ENCODE measurements at places on chromosomes 13 and 19.

- no peak for ATAC-seq
Measured at GRCh38 chr13:32495429-32495828, 43.2 kb downstream of the N4BP2L2 start.

- ATAC-seq: peak; percentile 70
Measured at GRCh38 chr19:48925240-48925843, 8.2 kb upstream of the DHDH start.

GRCh38 chr13:37349916-37350315, 244.5 kb upstream of the CSNK1A1L start:
- ATAC-seq: no peak

DNA sequence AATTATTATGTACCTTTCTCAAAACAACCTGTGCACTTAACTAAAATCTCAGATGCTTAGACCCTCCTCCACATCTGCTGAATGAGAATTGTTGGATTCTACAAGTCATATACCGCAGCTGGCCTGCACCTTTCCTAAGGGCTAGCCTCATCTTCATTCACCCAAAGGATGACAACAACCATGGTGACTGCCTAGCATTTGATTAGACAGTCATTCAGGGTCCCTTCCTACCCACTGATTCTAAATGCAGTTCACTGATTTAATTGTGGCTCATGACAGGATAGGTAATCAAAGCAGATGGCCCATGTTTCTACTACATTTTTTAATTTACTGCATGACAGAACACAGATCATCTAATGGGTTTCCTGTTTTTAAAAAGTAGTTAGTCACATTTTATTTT, 551.9 kb upstream of the SLC10A2 start:
- no peak for ATAC-seq

DNA sequence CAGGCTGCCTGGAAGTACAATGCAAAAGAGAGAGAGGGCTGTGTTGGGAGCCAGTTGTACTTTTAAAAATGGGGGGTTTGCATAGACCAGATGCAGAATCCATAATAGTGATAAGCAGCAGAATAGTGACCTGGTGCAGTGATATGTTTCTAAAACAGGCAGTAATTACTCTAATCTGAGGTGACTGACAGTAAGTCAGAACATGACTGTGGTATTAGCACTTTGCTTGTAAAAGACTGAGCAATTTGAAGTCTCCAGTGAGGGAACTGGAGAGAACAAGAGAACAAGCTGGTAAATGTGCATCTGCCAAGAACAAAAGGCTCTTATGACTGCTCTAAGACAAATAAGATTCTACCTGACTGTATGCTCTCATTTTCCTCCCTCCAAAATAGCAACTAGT, 383.4 kb downstream of the ITGBL1 start:
- no peak for ATAC-seq

GRCh38 chr19:7883796-7884570, 4.3 kb upstream of the LRRC8E start:
- no peak for ATAC-seq

DNA sequence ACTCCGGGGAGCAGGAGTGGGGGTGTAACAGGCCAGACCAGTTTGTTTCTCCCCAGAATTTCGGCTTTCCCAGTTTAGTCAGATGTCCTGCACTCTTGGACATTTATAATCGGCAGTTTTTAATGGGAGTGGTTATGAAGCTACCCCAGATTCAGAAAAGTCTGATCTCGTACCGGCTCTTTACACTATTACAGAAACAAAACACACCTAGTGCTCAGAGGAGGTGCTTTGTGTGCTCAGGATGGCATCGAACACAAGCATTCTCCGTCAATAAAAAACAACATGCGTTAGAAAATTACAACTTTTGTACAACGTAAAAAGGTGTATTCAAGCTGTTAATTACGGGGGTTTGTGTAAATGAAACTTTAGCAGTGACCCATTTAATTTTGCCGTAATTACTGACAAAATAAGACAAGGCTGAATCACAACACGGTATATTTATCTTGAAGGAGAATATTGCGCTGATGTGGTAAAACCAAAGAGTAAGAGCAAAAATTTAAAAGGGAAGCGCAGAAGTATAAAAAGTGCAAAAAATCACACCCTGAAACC, 6.6 kb upstream of the SOX1 start:
- no peak for ATAC-seq

DNA sequence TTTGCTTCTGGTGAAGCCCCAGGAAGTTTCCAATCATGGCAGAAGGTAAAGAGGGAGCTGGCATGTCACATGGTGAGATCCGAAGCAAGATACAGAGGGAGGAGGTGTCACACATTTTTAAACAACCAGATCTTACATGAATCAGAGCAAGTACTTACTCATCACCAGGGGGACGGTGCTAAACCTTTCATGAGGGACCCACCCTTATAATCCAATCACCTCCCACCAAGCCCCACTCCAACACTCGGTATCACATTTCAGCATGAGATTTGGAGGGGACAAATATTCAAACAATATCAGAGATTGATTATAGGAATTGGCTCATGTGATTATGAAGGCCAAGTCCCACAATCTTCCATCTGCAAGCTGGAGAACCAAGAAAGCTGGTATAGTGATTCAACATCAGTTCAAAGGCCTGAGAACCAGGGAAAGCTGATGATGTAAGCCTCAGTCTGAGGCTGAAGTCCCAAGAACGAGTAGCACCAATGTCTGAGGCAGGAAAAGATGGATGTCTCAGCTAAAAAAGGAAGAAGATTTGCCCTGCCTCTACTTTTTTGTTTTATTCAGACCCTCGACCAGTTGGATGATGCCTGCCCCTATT, 58.6 kb upstream of the WDFY2 start:
- ATAC-seq: peak; percentile 45

DNA sequence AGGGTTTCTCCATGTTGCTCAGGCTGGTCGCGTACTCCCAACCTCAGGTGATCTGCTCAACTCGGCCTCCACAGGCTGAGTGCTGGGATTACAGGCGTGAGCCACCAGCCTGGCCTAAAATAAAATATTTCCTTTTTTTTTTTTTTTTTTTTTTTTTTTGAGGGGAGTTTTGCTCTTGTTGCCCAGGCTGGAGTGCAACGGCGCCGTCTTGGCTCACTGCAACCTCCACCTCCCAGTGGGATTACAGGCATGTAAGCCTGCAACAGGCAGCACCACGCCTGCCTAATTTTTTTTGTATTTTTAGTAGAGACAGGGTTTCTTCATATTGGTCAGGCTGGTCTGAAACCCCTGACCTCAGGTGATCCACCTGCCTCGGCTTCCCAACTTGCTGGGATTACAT, 4.9 kb downstream of the ZNF506 start:
- ATAC-seq: no peak

DNA sequence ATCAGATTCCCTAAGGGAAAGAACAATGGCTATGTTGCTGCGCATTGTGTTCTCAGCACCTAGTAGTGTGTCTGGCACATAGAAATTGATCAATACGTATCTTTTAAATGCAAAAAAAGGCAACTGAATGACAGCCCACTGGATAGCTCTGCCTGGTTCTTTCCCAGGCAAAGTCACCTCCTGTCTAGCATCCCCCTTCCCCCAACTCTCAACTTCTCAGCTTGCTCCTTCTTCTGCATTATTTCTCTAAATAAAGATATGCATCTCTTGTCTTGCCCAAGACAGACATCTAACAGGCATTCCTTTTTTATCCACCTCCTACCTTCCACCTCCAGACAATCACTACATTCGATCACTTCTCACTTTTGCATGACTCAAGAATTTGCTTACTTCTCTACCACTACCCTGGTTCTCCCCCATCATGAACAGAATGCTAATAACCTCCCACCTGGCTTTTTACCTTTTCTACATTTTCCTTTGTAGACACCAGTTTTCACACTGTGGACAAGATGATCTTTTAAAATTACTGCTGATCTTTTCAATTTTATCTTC, 26.5 kb upstream of the OXGR1 start:
- ATAC-seq: no peak

DNA sequence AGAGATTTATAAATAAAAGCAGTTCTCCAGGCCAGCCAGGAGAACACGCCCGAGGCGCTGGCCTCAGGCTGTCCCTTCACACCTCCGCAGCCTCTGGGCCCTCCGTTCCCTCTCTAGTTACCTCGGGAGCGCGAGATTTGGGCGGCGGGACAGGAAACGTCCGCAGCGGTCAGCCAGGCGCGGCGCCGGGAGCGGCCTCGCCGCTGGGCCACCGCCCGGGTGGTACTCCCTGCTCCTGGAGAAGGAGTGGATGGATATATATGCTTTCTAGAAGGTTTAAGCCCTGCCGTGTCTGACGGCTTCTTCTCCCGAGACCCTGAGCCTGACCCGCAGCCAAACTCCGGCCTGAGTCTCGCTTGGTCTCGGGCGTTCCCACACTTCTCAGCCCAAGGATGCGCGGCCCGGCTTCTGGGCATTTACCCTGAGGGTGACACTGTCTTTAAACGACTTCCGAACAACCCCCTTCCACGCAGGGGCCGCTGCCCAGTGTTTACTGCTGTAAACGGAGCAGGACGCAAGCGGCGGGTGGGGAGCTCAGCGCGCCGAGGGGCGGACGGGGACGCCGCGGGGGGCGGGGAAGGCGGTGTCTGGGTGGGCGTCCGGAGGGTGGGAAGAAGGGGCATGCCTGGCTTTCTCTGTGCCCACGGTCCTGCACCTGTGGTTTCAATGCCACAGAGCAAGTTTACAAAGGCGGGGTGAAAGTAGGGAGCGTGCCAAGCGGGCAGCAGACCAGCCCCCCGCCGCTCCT, 2.0 kb upstream of the ZIC2 start:
- no peak for ATAC-seq

DNA sequence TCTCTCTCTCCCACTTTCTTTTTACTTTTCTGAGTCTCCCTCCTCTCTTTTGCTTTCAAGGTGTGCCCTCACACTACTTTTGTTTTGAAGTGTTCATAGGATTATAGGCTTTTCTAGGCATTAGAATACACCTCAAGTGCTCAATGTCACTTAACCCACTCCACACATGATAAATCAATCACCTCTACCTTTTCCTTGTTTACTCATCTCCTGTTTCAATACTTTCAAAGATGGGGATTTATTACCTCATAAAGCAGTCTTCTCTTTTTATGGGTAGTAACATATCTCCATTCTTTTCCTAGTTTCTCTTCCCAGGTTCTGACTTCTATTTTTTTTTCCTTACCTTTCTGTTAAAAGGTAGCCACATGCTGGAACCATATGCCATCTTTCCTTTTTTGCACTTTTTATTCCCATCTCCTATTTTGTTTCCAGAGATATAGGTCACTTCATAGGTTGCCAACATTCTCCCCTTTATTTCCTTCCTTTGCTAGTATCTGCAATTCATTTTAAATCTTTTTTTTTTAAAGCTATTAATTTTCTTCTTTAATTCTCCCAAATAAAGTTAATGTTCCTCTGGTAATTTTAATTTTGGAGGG, 137.6 kb upstream of the SLC10A2 start:
- no peak for ATAC-seq

GRCh38 chr13:60572003-60572798, 175.2 kb downstream of the TDRD3 start:
- ATAC-seq: peak; percentile 22

DNA sequence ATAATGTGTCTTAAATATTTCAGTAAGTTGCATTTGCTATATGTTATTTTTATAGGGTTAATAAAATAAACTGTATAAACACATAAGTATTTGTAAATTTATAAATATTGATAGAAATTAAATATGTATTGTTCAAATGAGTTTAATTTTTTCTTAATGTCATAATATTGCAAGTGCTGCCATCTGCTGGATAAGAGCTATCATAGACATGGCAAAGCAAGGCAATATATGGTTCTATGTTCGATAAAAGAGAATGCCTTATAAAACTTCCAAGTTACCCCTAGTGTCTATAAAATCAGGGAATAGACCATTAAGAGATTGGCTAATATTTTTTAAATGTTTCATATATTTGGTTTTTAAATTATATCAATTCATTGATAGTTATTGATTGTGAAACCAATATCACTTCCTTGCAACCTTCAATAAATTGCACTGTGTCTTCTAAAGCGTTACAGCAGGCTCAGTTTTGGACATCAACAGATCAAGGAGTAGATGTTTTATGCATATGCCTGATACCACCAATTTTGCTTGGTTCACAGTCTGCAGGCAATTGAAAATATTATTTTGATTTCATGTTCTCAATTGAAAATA, 29.0 kb upstream of the SLITRK6 start:
- ATAC-seq: no peak

- no peak for ATAC-seq
Measured at GRCh38 chr13:62033934-62034333, 618.3 kb upstream of the PCDH20 start.

GRCh38 chr13:102291587-102292218, 110.1 kb downstream of the FGF14 start:
- ATAC-seq: no peak

GRCh38 chr19:36100476-36100875, 10.5 kb upstream of the OVOL3 start:
- peak; percentile 11 for ATAC-seq

GRCh38 chr13:95241321-95241720, 59.9 kb downstream of the ABCC4 start:
- ATAC-seq: no peak

- peak; percentile 99 for ATAC-seq
Measured at GRCh38 chr13:102798581-102799425, at the start of the genes BIVM and POGLUT2. Gene BIVM (plus strand): TSS chr13:102799119. CDS start chr13:102807268, 8,149 bp downstream. Gene POGLUT2 (minus strand): TSS chr13:102798976. CDS start chr13:102798670, 306 bp downstream.

- ATAC-seq: no peak
Measured at GRCh38 chr13:94382517-94382916, 97.0 kb downstream of the DCT start.

DNA sequence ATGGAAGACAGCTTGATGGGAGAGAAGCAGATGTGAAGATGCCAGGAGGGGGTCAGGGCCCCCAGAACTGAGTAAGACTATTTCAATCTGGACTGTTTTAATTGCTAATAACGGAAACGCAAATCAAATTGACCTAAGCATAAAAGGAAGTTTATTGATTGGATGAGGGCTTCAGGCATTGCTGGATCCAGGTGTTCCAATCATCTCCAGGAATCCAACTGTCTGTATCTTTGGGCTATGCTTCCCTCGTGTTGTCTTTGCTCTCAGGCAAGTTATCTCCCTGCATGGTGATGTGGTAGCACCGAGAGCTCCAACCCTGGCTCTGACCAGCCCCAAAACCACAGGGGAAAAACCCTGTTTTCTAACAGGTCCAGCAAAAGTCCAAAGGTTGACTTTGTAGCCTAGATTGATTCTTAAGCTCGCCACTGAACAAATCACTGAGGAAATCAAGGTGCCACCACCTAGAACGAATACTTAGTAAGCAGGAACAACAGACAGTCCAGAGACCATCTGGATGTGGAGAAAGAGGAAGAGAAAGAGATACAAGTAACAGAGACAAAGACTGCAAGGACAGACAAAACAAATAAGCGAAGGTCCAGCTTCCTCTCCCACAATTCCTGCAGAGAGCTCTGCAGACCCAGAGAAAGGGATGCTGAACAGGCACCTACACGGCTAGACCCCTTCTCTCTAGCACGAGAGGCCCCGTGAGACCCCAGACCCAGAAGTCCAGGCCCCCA, 1.2 kb upstream of the C19orf81 start:
- no peak for ATAC-seq

DNA sequence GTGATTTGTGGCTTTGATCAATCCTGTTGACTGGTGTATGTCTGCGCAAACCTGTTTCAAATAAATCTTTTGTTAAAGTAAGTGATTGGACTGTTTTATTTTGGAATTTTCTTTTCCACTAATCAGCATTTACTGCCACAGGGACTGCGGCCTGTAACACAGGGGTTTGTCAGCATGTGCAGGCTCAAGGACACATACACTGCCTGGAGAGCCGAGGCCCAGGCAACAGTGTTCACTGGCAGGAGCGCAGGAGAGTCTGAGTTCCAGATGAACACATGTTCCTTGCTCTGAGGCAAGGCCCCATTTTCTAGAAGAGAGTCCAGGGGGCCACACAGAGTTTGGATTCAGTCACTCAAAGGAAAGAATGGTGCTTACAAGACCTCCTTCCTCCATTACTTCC, 26.0 kb downstream of the SHISA2 start:
- no peak for ATAC-seq

Data from esophagus mucosa (tissue), 1 donor.